Calu3 (cell line): ENCODE measurements at places on chromosomes 1 and 21. TPM values are rescaled to one million over a fixed set of nuclear protein-coding genes. Genes with fewer than 3 reads are reported as not detected.

GRCh38 chr1:223179786-223180185 is 36.7 kb upstream of the TLR5 start:
- no peak for DNase-seq

FCRL4 gene
- total RNA-seq = not detected in 2 replicates

- DNase-seq = no peak
These were observed 352.3 kb downstream of the KCNH1 start for GRCh38 chr1:210781652-210782051.

- DNase-seq = no peak
These were observed 32.8 kb upstream of the BACH1 start for GRCh38 chr21:29265690-29266479.

PLA2G2D gene
- not detected in 2 replicates for total RNA-seq

PLA2G2F gene
- not detected in 2 replicates for total RNA-seq

GRCh38 chr1:87584586-87584985 is 255.9 kb downstream of the LMO4 start:
- no peak for DNase-seq

PDC gene
- not detected in 2 replicates for total RNA-seq

FAM72B gene
- total RNA-seq = 9.6 and 9.8 TPM in 2 replicates

DNA sequence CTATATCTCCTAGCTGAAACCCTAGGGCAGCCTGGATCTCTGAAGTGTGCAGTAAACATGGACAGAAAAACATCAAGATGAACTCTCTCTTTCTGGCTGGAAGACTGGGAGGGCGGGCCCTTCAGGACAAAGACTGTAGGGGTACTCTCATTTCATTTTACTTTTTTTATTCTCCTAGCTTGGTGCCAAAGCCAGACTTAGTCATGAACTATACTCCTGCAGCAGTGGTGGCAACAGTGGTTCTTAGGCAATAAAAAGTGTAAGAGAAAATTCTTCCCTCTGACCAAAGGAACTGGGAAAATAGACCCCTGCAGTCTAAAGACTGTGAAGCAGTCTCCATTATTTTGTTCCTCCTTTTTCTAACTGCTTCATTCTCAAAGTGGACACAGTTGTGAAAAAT is 213.8 kb upstream of the JUN start:
- no peak for DNase-seq

DNA sequence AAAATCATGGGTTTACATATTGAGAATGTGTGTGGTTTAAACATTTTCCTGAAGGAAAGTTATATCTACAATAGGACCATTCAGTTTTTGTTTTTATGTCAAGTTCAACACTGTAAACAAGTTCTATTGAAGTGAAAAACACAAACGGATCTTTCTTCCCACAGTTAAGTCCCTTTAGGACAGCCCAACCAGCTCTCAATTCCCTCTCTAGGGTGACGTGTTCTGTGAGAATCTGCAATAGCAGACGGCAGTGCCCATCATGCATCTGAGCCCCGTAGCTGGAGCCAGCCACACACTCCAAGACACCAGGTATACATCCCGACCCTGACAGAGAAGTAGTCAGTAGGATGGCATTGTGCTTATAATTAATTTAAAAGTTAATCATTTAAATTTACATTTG is 26.3 kb upstream of the IVNS1ABP start:
- DNase-seq = no peak

DNA sequence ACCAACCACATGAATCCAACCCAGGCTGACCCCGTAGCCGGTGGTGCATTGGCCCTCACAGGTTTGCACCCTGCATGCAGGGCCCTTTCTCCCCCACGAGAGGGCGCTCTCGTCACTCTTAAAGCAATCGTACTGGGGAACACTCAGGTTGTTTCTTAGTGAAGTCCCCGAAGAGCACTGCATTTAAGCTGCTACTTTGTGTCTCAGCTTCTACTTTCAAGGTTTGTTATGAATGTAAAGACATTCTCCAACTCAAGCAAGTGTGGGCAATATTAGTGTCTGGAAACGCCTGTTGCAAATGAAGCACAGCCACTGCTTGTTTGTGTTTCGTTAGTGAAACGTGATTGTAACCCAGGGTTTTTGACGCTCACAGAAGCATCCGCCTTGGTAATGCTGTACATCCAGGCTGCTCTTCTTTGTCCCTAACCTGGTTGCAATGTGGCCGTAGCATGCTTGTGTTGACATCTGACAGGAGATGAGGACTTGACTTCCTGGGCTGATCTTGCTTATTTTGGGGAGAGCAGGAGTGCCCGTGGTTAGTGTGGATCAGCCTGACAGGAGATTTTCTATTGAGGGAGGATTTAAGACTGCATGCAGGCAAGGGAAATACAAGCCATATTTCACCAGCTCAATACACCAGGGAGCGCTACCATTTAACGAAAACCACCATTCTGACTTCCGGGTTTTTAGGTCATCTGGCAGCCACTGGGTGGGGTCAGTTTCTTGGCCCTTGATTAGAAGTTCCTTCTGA is 79.8 kb downstream of the ST6GALNAC3 start:
- peak; percentile 81 for DNase-seq

MYOC gene
- not detected in 2 replicates for total RNA-seq

DNA sequence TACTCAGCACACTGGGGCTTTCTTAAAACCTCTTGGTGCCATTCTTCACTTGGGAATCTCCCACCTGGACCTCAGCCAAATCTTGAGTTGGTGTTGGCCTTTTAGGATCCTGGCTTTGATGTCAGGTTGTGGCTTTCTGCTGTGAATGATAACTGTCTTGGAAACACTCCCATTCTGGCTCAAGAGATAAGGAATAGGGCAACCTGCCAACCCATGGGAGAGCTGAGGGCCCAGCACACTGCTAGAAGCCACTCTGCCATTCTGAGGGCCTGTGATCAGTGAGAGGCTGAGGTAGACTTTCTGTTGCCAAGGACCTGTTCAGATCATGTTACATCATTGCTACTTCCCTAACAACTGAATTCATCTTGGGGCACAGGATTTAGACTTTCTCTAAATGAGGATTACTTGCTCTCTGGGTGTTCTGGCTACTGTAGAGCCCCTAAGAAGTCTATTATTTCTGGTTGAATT is 45.8 kb downstream of the TTC39A start:
- peak; percentile 53 for DNase-seq

- DNase-seq = no peak
These were observed 144.1 kb downstream of the LRRC40 start for GRCh38 chr1:70061231-70061630.

KCNA3 gene
- total RNA-seq = not detected in 2 replicates

HSPA6 gene
- total RNA-seq = 1.3 and 1.9 TPM in 2 replicates

LRRC47 gene
- total RNA-seq = 35.8 and 38.1 TPM in 2 replicates

GRCh38 chr1:197619008-197619640 is 156.2 kb downstream of the DENND1B start:
- DNase-seq = no peak

STYXL2 gene
- not detected in 2 replicates for total RNA-seq

DNA sequence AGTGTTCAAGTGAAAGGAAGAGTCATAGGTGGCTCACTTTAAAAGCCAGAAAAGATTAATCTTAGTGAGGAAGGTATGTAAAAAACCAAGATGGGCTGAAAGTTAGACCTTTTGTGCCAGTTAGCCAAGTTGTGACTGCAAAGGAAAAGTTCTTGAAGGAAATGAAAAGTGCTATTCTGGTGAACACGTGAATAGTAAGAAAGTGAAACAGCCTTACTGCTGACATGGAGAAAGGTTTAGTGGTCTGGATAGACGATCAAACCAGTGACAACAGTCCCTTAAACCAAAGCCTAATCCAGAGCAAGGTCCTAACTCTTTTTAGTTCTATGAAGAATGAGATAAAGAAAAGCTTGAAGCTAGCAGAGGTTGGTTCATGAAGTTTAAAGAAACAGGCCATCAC is 106.4 kb downstream of the CTH start:
- DNase-seq = no peak
